ENCODE measurements at places on chromosomes 4 and X.
A peak's percentile ranks its signal among the peaks of the same experiment; 100 is the strongest.

- no peak for DNase-seq
Observed at GRCh38 chr4:16860516-16860915, 37.9 kb downstream of the LDB2 start.

GRCh38 chr4:101696276-101697010 is 94.1 kb upstream of the BANK1 start:
- no peak for DNase-seq

- DNase-seq, result no peak
Observed at GRCh38 chr4:1880332-1880731, 9.1 kb downstream of the NSD2 start.

- DNase-seq, result no peak
Observed at GRCh38 chr4:76420762-76421581, at the start of gene CCDC158. TSS of gene CCDC158 (minus strand) at chr4:76421141. CDS start at chr4:76403207, 17,934 bp downstream.

DNA sequence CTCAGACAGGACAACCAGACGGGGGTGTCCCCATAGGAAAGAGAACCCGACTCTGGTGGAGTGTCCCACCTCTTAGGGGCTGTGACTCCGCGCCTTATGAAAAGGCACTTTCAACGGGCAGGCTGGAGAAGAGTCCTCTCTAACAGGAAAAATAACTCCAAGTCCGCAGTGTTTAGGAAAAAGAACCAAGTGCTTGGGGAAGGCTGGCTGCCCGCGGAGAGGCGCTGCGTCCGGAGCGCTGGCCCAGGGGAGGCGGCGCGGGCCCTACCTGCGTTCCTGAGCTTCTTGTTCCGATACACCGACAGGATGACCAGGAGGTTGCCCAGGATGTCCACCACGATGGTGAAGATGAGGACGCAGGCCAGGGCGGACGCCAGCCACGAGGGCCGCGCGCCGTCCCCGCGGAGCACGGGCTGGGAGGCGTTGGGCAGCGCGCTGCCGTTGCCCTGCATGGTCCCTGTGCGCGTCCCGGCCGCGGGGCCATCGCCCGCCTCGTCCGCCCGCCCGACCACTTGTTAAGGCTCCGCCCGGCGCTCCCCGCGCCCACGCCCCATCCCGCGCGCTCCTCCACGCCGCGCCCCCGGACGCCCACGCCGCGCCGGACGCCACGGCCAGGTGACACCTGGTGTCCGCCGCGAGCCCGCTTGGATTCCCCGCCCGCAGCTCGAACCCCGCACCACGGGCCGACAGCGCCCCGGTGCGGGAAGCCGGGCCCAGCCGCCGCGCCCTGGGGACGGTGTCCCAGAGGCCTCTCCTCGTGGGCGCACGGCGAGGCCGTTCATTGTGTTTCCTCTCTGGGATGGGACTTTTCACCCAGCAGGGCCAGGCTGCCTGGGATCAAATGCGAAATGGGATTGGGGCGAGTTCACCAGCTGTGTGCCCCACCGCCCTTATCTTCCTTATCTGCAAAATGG is at the start of gene MTNR1A:
TSS of gene MTNR1A (minus strand) at position 654 of the 914 bp plus-strand sequence. CDS start at position 452, 202 bp downstream.
- no peak for DNase-seq

DNA sequence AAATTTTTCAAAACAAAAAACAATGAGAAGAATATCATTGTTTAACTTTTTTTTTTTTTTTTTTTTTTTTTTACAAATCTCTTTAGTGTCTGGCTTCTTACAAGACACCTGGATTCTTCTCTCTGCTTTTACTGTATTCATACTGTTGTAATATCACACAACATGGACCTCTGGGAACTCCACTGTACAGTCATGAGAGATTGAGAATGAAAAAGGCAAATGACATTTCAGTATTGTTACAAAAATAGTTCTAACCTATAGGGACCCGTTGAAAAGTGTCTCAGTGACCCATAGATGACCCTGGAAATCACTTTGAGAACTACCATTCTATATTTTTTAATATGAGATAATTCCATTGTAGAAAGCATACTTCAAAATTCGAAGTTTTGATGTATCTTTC is 124.4 kb downstream of the SLIT2 start:
- no peak for DNase-seq

GRCh38 chr4:22487328-22487727 is 28.5 kb downstream of the ADGRA3 start:
- DNase-seq, result no peak

DNA sequence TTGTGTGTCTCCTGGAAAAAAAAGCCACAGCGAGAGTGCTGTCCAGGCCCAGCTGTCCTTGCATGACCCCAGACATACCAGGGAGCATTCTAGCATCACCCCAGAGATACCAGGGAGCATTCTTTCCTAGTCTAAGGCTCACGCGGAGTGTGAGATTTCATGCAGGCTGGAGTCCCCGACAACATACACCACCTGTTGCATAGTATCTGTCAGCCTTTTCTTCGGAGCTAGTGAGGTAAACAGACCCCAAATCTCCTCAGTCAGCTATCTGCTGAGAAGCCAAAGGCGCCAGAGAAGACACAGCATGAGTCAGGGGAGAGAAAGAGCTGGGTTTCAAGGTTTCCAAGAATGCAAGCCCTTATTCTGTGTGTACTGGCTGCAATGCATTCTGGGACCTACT is 23.1 kb upstream of the ZXDA start:
- no peak for DNase-seq

DNA sequence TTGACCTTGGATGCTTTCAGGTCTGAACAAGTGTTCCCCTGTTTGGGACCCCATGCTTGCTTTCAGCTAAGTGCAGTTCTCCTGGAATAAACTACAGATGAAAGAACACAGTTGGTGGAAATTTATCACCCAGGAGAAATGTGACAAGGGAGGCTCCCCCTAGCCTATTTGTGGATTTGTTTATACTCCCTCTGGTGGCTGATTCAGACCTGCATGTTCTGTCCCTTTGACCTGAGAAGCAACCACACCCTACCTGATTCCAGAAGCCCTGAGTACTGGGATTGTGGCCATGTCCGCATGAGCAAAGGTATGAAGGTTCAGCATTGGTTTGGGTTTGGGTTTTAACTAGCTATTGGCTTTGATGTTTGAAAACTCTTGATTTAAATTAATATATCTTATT is 440.9 kb downstream of the MID1IP1 start:
- no peak for DNase-seq

DNA sequence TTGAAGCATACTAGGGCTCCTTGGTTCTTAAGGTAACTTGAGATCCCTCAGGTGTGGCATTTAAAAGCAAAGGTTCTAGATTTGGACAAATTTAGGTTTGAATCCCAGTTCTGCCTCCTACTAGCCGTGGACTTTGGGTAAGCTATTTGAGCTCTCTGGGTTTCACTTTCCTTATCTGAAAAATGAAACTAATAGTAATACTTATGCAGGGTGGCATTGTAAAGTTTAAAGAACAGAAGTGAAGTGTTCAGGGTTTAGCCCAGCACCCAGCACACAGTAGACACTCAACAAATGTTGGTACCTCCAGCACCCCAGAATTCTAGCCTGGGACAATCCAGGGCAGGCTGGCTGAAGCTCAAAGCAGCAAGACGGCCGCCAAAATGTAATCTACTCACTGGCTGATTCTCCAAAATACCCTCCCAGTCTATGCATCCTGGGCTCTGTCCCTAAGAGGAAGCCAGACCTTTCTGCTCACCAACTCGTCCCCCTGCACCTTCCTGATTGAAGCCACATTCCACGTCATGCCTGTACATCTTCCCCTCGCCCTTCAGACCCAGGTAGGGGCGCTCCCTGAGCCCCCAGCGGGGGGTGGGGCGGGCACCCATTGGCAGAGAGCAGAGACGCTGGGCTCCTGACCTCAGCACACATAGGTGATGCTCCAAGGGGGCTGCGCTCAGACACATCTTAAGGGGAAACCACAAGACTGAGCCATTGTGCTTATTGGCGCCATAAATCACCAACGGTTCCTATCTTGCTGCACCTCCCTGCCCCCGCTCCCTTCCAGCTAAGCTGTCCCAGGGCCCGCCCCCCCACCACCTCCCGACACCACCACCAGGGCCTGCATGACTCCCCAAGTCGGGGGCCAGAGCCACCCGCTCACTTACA is 160.6 kb downstream of the BCOR start:
- no peak for DNase-seq

- DNase-seq, result no peak
Observed at GRCh38 chr4:150231107-150231770, 153.0 kb downstream of the DCLK2 start.

GRCh38 chrX:124679199-124679598 is 332.8 kb downstream of the SH2D1A start:
- DNase-seq, result no peak

DNA sequence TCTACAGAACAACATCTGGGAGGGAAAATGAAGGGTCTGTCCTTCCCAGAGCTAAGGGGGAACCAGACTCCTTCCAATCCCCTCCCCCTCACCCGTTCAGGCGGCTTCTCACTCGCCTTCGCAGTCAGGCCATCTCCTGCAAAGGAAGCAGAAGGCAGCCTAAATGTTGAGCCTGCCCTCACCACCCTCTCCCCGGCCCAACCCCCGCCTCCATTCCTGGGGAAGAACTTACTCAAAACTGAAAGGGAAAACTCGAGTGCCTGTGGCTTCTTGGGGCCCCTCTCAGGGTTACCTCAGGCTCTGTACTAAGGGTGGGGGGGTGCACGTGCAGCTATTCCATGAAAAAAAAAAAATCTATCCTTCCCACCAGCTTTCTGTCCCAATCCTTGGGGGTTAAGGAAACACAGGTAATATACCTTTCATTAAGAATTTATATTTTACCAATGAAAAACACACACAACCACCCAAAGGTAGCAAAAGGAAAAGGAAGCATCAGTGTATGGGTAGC is 2.4 kb downstream of the ZMYM3 start:
- peak; percentile 1 for DNase-seq

GRCh38 chr4:137819964-137820383 is 287.7 kb upstream of the PCDH18 start:
- no peak for DNase-seq

DNA sequence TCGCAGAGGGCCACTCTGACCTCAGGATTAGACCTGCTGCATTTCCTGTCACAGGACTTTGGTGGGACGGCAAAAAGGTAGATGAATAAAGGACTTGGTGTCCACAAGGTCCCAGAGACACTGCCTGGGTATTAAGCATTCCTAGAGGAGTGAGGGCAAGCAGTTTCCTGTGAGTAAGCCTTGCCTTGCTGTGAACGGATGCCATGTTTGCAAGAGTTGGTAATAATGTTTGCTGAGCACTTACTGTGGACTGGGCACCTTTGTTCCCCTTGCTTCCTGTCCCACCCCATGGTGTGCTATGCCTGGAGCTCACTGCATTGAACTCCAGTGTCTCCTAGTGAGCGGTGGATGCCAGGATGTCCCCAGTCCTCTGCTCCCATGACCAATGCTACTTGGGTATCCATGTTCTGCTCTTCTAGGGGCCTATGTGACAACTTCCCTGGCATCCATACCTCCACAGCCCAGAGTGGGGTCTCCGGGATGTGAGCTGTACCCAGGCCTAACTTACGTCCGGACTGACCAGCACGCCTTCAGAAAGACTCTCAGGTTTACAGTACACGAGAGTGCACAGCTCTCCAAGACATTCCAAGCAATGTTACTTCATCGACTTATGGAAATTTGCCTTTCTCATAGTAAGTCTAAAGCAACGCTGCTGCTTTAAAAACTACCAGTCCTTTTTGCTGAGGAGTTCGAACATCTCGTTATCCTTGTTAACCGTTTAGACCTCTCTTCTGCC is 95.5 kb upstream of the MSX1 start:
- DNase-seq, result no peak

- DNase-seq, result no peak
Observed at GRCh38 chr4:148182230-148182911, 259.8 kb downstream of the NR3C2 start.

DNA sequence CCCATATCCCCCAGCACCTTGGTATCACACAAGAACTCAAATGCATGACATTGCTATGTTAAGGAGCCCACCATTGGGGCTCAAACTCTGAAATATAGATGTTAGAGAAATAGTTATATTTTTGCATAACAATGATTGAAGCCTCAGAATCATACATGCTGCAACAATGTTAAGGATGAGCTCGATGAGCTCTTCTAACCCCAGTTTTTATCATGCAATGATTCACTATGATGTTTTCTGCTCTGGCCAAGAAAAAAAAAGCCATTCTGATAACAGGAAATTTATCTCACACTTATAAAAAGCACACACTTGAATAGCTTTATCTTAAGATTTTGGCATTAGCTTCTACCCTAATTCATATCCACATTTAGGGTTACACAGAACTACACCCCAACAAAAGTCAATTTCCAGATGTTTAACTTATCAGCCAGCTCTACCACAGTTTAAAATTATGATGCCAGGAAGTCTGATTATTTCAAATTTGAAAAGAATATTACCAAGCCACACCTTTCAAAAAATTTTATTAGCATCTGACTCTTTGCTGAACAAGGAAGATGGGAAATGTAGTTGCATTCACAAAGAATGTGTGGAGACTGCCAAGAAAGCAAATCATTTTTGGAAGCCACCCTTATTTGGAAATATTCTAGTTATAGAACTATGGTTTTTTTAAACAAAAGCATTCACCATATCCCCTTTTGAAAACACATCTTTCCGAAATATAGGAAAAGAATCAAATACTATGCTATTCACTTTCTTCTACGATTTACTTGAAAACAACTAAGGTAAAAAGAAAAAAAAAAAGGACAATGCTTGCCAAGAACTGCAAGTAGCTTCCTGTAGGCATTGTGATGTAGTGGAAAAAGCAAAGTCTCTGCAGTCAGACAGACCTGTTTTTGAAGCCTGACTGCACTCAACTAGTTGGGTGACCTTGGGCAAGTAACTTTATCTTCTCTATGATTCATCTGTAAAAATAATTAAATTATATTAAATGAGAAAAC is 100.8 kb upstream of the PLS3 start:
- no peak for DNase-seq

GRCh38 chr4:5798462-5798861 is 87.5 kb downstream of the EVC start:
- no peak for DNase-seq

DNA sequence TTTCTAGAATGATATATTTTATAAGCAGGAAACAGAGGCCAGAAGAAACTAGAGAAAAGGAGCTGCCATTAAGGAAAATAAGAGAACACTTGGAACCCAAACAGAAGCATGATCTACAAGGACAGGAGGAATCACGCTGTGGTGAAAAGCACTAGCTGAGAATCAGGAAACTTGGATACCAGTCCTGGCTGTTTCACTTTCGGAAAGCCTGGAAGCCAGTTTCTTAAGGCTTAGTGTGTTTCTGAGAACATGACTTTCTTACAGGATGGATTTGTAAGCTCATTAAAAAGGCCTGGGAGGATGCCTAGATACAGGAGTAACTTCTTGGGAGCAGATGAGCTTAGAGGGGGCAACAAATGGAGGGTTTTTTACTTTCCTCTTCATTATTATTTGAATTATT is 36.9 kb downstream of the TLL1 start:
- no peak for DNase-seq

GRCh38 chrX:96710031-96710430 is 25.4 kb downstream of the DIAPH2 start:
- no peak for DNase-seq

- no peak for DNase-seq
Observed at GRCh38 chr4:48024522-48024921, 8.0 kb downstream of the NIPAL1 start.

All from stimulated activated CD4-positive, alpha-beta T cell treated with anti-CD3 and anti-CD28 coated beads, Interleukin-1b, Interleukin-23, amount 100 ng/mL, for 1 hour (primary cell).